ENCODE measurements at places on chromosomes 4 and X.

GRCh38 chr4:118340109-118340508 is 12.7 kb downstream of the PRSS12 start:
- DNase-seq = no peak

- no peak for DNase-seq
Measured at GRCh38 chr4:150310159-150310895, 232.1 kb downstream of the DCLK2 start.

DNA sequence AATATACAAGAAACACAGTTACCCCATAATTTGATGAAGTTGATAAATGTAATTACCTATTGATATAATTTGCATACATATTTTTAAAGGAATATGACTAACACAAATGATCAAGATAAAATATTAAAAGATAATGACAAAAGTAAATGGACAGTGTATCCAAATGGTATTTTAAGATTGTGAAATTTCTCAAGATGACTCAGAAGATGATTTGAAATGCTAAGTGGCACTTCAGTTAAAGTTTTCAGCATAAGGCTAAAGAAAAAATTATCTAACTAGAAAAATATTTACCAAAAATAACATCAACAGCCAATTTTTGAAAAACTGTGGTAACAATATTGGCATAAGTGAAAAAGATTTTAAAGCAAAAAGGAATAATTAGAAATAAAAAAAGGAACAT is 248.4 kb upstream of the NDST4 start:
- no peak for DNase-seq

DNA sequence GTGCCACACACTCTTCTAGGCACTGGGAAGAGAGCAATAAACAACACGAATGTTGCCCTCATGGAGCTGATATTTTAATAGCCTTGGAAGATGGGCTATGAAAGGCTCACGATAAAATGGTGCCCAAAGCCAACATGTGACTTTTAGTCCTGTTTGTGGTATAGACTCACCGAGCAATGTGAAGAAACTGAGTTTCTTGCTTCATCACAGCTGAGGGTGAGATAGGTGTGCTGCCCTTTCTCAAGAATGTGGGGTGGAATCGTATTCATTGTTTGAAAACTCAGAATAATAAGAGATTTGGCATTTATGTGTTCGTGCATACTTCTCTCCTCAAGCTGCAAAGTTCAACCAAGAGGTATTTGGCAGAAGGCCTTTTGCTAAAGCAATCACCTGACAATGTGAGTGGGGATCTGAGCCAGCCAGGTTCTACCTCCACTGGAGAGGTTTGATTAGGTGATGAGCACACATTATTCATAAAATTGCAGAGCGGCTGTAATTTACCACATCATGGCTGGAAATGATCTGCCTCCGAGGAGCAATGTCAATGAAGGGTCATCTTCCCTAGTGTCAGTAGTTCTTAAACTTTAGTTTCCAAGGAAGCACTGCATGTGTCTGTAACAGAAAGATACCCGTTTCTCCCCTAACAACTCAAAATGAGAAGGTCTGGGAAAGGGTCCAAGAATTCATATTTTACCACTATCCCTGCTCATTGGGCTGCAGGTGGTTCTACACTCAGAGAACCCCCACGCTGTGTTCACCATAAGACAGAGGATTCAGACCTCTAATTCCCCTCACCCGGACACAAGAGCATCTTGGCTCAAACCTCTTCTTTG is 41.9 kb upstream of the CBR4 start:
- no peak for DNase-seq

DNA sequence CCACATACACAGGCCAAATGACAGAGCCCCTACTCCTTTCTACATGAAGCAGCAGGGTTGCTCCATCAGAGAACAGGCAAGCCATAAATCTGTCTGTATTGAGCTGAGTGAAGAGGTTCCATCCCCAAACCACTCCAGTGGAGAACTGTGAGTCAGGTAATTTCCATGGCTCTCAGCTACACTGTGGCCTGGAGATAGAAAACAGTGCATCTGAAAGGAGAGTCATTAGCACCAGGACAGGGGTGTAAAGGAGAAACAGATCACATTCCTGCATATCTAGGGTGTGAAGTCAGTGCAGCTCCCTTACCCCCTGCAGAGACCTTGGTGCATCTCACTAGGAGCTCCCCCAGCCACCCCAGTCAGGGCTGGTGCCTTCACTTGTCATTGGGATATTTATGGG is 314.7 kb downstream of the CHIC1 start:
- no peak for DNase-seq

DNA sequence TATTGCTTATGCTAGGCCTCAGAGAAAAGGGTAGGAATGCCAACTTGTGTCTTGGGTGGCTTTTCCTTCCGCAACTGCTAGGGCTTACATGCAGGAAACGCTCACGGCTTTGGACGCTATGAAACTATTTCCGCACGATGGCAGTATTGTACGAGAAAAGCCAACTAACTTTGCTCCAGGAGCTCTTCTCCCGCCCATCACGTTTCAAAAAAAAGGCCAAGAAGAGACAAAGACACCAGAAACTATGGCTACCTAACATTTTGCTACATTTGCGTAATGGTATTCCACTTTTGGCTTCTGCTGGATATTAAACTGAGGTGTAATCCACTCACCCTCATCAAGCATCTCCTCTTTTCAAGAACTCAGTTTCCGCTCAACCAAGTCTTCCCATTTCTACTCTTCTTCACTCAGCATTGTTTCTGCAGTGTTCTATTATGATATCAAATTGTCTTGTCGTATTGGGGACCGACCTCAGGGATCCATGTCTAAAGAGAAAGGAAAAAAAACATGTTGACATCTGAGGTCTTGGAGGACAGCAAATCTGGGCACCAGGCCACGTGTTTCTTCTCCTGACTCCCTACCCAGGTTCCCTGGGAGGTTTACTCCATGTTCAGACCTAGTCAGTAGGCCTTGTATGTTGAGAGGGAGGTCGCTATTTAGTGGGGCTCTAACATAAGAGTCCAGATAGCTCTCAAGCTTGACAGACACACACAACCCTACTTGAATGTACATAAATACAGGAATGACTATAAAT is 239.4 kb upstream of the STK26 start:
- DNase-seq = no peak

- no peak for DNase-seq
Measured at GRCh38 chrX:152814048-152814447, 16.5 kb downstream of the CETN2 start.

DNA sequence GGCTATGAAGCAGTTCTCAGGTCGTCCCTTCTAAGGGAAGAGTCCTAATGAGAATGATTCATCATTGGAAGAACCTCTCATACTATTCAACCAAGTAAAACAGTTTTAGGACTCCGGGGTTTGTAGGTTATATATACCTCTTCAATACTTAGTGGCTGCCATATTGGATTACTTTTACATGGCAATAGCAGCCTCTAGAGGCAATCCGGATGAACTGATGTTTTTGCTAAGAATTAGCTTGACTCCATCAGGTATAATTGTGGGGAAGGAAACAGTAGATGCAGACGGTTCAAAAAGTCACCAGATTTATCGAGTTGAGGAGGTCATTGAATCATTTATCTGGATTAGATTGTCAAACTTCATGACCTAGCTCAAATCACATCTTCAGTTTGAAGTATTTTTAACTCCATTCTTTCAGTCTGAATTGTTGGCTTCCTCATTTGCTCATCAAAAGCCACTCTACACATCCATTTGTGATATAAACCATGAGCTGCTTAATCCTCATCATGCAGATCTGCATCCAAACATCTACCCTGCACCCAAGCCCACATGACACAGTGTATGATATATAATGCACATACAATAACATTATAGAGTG is 28.4 kb downstream of the GUCY1B1 start:
- DNase-seq = no peak

- DNase-seq = no peak
Measured at GRCh38 chrX:72308566-72309296, 3.0 kb upstream of the CITED1 start.

Measured in stimulated activated CD8-positive, alpha-beta memory T cell treated with anti-CD3 and anti-CD28 coated beads, Interleukin-15, amount 100 ng/mL, for 1 hour (primary cell).